ENCODE measurements at places on chromosomes 16 and 17.

DNA sequence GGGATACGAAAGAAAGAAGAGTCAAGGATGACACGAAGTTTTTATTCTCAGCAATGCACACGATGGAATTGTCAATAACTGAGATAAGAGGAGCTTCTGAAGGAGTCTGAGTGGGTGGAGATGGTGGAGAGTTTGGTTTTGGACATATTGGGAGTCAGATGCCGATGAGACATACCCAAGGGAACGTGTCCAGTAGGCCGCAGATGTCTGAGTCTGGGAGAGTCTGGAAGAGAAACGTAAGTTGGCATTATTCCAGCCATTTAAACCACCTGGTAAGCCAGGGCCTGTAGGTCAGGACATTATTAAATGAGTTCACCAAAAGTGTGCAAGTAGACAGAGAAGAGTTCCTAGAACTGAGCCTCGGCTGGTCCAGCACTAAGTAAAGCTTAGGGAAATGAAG, 478.3 kb upstream of the CDH5 start:
- DNase-seq: no peak

GRCh38 chr17:83133302-83134121, 54.1 kb downstream of the METRNL start:
- DNase-seq: no peak

DNA sequence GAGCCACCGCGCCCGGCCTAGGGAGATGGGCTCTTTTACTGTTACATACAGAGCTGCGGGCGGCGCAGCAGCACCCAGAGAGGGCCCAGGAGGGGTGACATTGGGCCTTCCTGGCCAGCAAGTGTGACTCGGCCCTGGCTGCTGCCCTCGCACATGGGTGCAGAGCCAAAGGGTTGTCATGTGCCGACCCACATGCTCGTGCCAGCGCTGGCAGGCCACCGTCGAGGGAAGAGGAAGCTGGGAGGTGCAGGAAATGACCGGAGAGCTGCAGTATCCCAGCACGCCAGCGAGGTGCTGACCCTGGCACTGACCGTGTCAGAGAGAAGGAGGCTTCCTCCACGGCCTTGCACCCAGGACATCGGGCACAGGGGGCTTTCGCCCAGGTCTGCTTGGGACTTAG, 8.0 kb downstream of the ENDOV start:
- no peak for DNase-seq

- no peak for DNase-seq
These were observed 150.1 kb downstream of the IRF8 start for GRCh38 chr16:86048882-86049585.

DNA sequence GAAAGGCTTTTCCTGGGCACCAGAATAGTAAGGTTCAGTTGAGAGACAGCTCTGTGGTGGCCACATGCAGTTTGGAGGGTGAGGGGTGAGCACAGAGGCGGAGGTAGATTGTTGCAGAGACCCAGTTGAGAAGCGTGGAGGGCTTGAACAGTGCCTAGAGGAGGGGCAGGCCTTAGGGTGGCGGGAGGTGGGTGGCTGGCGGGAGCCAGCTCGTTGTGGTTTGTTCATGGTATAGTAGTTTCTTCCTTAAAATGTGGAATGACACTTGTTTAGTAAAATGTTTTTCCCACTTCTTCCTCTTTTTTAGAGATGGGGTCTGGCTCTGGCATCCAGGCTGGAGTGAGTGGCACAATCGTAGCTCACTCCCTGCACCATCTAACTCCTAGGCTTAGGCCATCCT, 14.2 kb downstream of the USP10 start:
- DNase-seq: no peak

DNA sequence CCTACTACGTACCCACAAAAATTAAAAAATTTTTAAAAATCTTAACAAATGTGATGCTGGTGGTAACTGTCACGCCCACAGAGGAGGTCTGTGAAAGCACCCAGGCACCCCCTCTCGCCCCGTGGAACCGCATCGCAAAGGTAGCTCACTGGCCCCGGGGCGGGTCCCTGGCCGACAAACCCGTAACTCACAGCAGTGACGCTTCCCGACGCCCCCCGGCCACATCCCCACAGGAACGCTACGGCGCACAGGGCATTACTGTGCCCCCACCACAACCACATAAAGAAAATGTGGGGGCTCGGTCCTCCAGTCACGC, 366 bp downstream of the ANKS3 start:
- DNase-seq: no peak

DNA sequence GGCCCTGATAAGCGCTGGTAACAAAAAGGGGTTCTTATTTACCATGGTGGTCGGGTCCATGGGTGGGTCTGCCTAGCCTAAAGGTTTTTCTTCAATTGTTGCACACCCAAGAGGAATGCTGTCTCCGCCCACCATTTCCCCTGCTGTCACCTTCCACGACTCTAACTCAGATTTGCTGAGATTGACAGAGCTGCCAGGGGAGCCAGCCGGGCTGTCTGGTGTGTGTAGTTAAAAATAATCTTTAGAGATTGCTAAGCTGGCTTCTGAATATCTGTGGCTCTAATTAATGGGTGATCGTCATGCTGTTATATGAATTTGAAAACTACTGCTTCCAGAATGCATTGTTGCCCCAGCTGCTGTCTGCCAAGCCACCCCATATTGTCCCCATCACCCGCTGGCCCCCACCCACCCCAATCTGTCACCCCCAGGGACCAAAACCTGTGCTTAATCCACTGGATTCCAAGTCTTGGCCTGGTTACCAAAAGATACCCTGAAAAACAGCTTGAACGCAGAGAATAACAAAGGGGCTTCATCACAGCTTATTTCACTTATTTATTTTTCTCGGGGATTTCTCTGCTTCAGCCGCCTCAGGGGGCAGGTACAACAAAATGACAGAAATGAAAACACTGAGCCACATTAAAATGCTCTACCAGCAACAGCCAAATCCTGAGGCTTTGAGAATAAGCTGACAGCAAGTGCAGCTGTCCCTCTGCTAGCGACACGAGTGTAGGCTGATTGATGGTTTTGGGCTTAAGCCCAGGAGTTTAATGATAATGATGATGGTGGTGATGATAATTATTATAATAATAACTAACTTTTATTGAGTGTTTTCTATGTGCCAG, 46.1 kb upstream of the NLK start:
- DNase-seq: no peak

- peak; percentile 27 for DNase-seq
These were observed 223.9 kb downstream of the TANC2 start for GRCh38 chr17:63189930-63190329.

DNA sequence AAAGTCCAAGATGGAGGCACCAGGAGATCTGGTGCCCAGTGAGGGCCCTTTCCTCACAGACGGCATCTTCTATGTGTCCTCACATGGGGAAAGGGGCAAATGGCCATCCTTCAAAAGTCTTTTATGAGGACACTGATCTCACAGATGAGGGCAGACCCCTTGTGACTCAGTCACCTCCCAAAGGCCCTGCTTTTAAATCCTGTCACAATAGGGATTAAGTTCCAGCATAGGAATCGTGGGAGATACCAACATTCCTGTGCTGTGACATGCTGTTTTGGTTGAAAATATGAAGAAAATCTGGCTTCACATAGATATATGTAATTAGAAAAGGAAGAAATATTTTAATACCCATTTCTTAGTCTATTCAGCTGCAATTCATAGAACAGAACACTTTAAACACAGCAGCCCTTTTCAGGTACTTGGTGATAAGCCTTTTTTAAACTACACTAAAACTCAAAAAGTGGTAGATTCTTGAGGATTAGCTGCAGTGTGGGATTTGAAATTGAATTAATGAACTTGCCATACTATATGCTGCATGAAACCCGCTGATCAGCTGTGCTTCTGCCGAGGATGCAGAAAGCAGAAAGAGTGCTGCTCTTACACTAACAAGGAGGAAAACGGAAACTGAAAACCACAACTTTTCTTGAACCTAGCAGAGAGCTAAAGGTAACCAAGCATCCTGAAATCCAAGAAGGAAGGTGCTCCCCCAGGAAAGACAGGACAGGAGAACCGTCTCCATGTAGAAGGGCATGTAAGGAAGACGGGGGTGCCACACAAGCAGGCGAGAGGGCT, 32.7 kb downstream of the VPS53 start:
- DNase-seq: peak; percentile 70

- DNase-seq: no peak
These were observed 42.3 kb downstream of the JPH3 start for GRCh38 chr16:87644596-87644995.

Data from foreskin fibroblast (primary cell).